Putamen (tissue), 1 donor: ENCODE measurements at places on chromosomes 16 and 17.

DNA sequence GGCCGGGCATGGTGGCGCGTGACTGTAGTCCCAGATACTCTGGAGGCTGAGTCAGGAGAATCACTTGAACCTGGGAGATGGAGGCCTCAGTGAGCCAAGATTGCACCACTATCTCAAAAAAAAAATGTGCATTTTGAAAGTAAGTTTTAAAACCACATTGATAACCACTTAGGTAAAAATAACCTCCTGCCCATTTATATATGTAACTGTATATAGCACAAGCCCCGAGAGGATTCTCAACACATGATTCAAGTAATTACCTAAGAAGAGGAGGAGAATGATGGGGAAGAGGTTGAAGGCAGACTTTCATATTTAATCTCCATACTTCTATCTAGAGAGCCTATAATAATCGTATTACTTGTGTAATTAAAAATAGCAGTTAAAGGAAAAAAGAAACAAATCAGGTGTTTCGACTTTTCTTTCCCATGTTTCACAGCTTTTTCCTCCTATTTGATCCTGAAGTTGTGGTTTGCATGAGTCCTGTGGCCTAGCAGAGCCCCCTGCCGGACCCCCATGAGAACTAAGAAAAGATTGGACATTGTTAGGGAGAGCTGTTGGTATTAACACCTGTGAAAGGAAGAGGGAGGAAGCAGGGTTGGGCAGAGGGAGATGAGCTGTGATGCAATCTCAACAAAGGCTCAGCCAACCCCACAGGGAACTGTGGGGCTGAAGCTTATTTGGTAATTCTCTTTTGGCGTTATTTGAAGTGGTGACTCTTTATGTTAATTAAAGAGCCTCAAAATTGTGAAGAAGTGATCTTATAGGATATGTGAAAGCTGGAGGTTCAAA, 22.1 kb downstream of the PMFBP1 start:
- no peak for DNase-seq

GRCh38 chr16:85018529-85019236, 7.3 kb upstream of the ZDHHC7 start:
- no peak for DNase-seq

DNA sequence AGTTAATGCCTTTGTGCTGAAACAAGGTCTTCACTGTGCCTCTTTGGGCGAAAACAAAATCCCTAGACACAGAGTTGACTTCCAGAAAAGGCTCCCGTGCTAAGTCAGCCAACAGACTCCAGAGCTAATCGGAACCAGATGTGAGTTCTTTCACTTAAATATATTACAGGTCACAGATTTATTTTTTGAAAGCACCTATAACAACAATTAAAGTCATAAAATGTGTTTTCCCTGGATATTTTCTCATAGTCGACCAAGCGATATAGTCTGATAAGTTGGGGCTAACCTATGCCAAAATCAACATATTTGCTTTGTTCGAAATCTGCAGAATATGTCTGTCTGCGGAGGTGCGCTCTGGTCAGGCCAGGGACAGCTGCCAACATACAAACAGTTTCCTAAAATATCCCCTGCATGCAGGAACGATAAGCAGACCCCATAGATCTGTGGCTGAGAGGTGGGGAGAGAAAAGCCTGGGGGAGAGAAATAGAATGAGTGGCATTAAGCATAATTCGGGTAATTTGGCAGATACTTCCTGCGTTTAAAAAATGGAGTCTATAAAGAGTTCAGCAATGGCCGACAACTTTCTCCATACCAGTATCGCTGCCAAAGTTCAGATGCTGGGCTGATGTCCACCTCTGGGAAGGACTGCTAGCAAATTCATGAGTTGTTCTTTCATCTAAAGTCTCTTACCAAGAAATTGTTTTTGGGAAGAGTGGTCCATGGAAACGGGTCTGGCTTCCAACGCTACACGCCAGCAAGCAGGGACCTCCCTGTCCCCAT, 50.8 kb upstream of the MYH10 start:
- no peak for DNase-seq

DNA sequence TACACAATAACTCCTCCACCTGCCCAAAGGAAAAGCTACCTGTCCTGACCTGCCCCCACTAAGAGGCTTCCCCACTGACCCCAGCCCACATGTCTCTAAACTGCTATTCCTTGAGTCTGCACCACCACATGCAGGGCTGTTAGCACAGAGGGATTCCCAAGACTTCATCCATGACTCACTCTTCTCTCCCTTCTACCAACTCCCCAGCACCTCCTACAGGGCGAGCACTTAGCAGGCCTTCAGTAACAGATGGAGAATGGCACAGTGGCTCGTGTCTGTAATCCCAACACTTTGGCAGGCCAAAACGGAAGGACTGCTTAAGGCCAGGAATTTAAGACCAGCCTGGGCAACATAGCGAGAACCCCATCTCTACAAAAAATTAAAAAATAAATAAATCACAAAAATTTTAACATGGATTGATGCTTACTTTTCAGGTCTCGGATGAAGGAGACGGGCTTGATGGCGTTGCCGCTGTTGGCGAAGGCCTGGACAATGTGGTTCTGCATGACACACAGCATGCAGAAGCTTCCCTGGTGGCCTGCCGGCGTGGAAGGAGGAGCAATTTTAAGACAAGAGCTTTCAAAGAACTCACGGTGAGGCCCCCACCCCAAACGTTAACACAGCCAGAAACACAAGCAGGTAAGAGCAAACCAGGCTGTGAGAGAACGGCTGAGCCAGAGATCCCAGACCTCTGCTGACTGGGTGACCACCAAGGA, 12.0 kb downstream of the USP36 start:
- DNase-seq, result no peak

GRCh38 chr16:75097941-75098901, 18.4 kb downstream of the LDHD start:
- DNase-seq, result no peak

- no peak for DNase-seq
These were observed 1.0 kb downstream of the TELO2 start for GRCh38 chr16:1494129-1494640.

DNA sequence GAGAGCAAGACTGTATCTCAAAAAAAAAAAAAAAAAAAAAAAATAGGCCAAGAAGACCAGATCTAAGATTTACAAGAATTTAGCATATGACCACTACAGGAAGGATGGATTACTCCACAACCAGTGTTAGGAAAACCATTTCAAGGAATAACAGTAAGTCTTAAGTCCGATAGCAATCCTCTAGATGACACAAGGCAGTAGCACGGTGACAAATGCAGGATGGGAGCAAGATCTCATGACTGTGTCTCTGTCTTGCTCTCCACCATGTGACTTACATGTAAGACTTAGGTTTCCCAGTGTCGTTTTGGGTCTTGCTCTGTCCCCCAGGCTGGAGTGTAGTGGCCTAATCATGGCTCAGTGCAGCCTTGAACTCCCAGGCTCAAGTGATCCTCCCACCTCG, 27.8 kb downstream of the C16orf96 start:
- no peak for DNase-seq

DNA sequence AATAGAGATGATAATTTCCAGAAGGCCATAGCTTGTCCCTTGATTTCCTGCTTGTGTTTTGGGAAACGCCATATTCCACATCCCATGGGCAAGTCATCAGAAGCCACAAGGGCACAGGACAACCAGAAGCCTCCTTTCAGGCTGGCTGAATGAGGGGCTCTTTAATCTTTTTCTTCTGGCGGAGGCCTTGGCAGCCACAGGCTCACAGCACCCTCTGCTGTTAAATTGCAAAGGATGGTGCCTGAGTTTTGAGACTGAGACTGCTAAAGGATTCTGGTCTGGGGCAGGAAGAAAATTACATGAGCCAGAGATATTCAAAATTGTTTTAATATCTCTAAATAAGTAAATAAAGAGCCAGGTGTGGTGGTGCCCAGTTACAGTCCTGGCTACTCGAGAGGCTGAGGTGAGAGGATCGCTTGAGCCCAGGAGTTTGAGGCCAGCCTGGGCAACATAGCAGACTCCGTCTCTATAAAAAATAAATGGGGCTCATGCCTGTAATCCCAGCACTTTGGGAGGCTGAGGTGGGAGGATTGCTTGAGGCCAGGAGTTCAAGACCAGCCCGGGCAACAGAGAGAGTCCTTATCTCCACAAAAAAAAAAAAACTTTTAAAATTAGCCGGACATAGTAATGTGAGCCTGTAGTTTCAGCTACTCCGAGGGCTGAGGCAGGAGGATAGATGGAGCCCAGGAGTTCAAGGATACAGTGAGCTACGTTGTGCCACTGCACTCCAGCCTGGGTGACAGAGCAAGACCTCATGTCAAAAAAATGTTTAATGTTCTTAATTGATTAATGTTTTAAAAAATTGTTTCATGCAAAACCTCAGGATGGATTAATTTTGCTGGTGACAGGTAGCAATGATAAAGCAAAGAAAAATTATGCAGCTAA, 26.3 kb downstream of the AARSD1 start:
- peak; percentile 13 for DNase-seq

- peak; percentile 86 for DNase-seq
These were observed 36.2 kb upstream of the TEKT3 start for GRCh38 chr17:15377616-15378015.

DNA sequence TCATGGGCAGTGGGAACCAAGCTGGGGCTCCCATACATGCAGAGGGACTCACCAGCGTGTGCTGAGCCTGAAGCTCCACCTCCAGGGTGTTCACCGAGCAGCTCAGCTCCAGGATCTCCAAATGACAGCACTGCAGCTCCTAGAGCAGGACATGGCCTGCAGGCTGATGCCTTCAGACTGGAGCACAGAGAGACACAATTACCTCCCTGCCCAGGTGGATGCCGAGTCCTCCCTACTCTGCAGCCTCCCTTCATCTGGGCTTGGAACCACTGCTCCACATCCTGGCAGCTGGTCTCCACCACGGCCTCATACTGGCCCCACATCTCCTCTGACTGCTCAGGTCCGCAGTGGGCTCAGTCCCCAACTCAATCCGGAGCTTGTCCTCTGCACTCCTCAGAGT, 8.2 kb upstream of the KRT38 start:
- no peak for DNase-seq

- DNase-seq, result no peak
These were observed 135.7 kb upstream of the NLRP1 start for GRCh38 chr17:5719976-5720375.

GRCh38 chr16:84892097-84892496, 72.3 kb downstream of the CRISPLD2 start:
- no peak for DNase-seq

DNA sequence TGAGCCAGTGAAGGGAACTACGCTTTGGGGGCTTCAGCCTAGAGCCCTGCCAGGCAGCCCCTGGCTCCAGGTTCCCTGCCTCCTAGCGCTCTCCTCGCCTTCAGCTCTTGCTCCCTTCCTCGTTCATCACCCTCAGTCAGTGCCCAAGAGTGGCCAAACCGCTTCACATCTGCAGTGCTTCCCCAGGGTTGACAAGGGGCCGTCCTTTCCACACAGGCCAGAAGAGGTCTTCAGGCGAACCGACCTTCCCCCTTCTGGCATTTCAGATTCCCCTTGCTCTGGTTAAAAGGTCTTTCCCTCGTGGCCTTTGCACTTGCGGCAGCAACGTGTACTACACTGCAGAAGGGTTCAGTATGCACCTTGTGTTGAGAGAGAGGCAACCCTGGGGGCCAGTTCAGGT, 4.1 kb downstream of the RASD1 start:
- no peak for DNase-seq
